Jurkat, Clone E6-1 (cell line): ENCODE measurements at places on chromosomes 6 and 20.

DNA sequence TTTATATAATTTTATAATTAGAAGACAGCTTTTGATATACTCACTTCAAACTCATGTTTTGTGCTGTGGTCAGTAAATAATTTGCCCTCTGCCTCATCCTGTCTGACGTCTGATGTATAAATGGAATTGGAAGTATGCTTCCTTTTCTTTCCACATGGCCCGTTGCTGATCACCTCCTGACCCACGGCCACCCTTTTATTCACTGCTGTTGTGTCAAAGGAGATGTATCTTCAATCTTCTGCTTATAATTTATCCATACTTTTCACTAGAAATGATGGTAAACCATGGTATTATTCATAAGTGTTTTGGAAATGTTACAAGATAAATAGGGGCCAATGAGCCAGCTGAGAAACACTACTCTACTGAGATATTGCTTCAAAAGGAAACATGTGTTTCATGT, 841.8 kb downstream of the PHF3 start:
- DNase-seq = no peak

GRCh38 chr6:10510592-10511367, 10.4 kb upstream of the GCNT2 start:
- DNase-seq = no peak

DNA sequence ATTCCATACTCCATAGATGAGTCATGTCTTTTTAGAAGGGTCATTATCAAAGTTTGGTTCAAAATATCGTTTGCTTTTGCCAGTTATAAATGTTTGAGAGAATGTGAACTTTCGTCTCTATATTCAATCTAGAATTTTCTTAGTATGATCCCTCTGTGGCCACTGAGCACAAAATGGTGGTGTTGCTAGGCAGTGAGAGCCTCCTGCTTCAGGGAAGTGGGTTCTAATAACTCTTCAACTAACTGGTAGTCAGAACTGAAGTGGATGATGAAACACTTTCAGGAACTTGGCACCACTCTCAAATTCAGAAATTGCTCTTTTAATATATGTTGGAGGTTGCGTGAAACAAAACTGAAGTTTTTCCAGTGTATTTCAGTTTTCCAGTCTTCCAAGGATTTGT, 125.0 kb upstream of the DOK5 start:
- DNase-seq = no peak

- peak; percentile 44 for DNase-seq
Measured at GRCh38 chr6:131225127-131225526, 89.9 kb downstream of the AKAP7 start.

GRCh38 chr20:62890444-62890843, 28.8 kb upstream of the TCFL5 start:
- no peak for DNase-seq

DNA sequence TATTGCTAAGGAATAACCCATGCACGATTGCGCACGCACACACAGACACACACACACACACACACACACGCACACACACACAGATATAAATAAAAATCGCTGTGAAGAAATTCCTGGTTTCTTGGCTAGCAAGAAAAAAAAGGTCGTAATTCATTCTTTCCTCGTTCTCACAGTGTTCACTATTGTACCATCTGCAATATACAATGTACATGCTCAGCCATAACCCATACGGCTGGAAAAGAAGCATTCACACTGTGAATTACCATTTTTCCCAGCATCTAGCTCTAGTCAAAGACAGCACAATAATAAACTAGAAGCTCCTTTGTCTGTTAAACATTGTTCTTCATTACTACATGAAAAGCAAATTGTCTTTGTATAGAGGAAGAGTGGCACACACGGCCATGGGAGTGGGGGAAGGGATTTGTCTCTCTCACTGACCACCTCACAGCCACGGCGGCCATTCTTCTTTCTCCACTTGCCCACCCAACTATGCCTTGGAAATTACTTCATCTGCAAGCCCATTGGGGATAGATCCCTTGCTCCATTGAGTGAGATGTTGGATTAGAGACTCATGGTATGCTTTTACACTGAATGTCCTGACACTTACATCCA, 115.3 kb upstream of the ID4 start:
- no peak for DNase-seq

- DNase-seq = no peak
Measured at GRCh38 chr20:59604741-59605600, 631 bp downstream of the PHACTR3 start.

DNA sequence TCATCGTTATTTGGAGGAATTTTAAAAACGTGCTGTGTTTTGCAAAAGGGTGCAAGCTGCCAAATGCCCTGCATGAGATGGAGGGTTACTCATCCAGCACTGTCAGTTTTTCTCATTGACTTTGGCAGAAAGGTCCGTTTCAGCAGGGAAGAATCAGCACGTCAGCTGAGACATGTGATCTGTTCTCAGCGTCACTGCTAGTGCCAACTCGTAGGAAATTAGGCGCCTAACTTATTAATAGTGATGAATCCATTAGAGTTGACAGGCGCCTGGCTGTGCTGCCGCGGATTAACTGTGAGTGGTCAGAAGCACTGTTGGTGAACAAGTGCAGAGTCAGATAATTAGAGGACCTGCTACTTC, 175.5 kb upstream of the FOXQ1 start:
- DNase-seq = no peak

GRCh38 chr20:11182720-11183119, 508.9 kb upstream of the JAG1 start:
- DNase-seq = no peak

GRCh38 chr6:124967444-124967843, 5.2 kb downstream of the RNF217 start:
- no peak for DNase-seq

GRCh38 chr6:71228461-71229041, 60.1 kb upstream of the OGFRL1 start:
- DNase-seq = peak; percentile 77

DNA sequence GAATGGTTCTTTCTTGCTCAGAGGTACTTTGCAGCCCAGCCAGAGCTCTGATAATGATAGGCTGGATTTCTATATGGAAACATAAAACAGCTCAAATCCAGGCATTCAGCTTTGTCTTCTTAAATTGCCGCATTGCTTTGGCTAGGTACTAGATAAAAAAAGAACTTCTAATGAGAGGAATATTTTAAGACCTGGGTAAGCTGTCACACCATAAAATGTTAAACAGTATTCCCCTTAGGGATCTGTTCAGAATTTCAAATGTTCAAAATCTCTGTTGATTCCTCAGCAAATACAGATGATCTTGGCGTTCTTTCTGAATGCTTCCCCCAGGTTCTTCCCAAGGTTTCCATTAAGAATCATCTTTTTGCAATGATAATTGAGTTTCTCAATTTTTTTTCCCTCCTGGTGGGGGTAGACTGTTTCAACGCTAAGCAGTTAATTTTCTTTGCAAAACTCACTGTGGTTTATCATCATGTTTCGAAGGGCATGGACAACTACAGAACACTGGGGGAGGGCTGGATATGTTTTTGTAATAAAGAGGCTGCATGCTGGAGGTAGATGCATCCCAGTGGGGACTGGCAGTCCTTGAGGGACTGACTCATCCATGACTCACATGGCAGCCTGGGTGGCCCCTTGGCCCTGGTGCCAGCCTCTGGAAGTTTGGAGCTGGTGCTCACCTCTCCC, 31.0 kb downstream of the TIAM2 start:
- no peak for DNase-seq

DNA sequence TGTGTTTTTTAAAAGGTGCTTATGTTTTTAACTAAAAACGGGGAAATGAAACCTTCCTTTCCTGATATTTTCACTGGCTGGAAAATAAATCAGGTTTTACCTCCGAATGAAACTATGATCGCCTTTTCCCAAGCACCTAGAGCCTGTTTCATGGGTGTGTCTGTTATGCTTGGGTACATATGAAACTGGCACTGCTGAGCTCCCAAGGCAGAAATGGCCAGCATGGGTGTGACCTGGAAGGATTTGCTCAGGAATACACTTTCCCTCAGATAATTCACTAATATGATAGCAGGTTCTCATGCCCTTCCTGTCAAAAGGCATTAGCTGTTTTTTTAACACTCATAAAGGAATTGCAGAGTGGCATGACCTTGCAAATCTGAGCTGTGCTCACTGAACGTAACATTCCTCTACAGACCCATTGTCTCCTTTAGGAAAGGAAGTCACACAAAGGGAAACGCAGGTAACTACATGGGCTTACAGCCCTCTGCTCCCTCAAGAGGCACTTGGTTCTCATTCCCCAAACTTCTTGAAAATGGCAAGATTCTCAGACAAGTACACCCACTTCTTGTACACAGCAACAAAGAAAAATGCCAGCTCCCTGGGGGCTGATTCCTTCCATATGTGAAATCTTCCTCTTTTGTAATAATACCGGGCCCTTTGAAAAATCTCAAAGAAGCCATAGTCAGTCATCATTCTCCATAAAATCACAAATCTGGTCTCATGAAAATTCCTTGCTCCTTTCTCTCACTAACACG, 72.7 kb downstream of the METTL24 start:
- no peak for DNase-seq

DNA sequence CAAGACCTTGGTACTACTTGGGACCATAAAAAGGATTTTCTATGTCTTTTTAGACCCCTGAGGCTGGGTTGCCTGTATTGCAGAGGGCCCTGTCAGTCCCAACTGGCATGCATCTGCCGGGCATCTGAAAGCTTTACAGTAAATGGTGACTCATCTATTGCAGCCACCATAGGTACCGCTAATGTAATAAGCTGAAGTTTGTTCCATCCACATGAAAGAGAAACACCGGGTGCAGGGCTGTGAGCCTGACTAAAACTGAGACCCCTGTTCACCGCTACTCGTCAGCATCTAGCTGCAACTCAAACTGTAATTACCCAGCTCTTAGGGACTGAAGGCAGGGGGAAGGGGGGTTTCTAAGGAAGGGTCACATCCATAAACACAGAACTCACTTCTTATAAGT, 49.5 kb downstream of the TRERF1 start:
- DNase-seq = peak; percentile 26

GRCh38 chr20:59008715-59009336, 1.8 kb upstream of the CTSZ start:
- no peak for DNase-seq

GRCh38 chr20:57736738-57737347, 27.0 kb upstream of the PMEPA1 start:
- no peak for DNase-seq

DNA sequence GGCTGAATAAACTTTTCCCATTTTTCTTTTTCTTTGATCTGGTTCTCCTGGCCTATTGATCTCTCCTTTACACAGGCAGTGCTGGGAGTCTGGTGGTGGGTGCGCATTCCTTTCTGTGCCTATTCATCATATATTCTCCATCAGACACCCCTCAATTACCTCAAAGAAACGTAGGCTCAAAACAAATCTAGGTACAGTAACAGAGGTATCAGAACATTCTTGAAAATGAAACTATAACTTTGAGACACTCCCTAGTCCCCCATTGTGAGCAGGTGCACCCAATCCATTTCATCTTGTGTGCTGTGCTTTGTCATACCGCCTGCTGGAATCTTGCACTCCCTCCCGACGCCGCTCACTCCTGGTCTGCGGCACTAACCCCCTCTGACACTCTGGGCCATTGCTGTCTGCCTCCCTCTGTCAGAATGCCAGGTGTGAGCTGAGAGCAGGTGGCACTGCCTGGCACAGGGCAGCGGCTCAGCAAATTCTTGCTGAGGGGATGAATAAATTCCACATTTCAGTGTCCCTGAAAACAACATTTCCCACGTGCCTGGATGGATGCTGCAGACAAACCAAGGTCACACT, 303.4 kb upstream of the EXOC2 start:
- DNase-seq = no peak

DNA sequence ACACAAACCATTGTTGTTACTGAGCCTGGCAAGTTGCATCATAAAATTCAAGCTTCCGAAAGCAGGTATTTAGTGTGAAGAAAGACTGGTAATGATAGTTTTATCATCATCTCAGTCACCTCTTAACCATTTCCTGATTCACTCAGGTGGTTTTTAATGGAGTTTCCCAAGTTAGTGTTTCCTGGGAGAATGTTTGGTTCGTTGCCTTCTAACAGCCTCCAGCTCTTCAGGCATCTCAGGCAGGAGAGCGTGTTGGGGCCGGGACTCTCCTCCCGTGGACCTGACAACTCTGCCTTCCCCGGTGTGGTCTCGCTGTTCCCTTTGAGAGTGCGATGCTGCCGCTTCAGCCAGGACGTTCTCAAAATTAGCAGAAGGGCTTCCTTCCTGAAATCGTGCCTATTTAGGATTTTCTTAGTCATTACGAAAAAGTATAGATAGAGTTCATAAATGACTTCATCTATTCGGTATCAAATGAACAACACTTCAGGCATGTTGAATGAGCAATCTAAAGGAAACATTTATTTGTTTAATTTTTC, 105.0 kb upstream of the QKI start:
- no peak for DNase-seq

GRCh38 chr6:150343434-150343833, 25.4 kb upstream of the IYD start:
- no peak for DNase-seq

- DNase-seq = no peak
Measured at GRCh38 chr6:153963352-153963751, 75.7 kb upstream of the OPRM1 start.

- no peak for DNase-seq
Measured at GRCh38 chr6:27886073-27886472, 26.1 kb downstream of the OR2B2 start.

GRCh38 chr20:45588800-45589199, 9.7 kb upstream of the WFDC8 start:
- no peak for DNase-seq

- DNase-seq = no peak
Measured at GRCh38 chr6:27879837-27880236, 32.4 kb downstream of the OR2B2 start.

GRCh38 chr6:5766260-5766659, 240.5 kb downstream of the NRN1 start:
- DNase-seq = no peak

GRCh38 chr6:108608453-108609275, 47.9 kb downstream of the FOXO3 start:
- DNase-seq = no peak

DNA sequence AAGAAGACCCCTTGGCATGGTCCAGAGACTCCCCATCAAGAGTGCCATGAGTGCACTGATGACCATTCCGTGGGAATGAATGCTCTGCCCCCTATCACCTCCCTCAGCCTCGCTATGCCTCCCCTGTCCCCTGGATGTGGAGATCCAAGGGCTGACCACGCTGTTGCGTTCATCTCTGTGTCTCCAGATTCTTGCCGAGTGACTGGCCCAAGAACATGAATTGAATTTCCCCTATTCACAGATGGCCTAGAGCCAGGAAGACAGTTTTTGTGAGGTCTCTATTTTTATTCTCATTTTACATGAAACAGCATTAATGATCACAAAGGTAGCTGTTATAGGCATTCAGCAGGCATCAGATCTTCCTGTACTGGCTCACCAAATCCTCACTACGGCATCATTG, 33.6 kb downstream of the MAFB start:
- no peak for DNase-seq

GRCh38 chr6:43075670-43076463, at the start of gene PTK7:
TSS of gene PTK7 (plus strand) at chr6:43076314. CDS start at chr6:43076489, 175 bp downstream.
- DNase-seq = peak; percentile 64
